ENCODE measurements at places on chromosomes 5 and 9.

- no peak for DNase-seq
Measured at GRCh38 chr5:5637173-5637572, 214.7 kb downstream of the ICE1 start.

DNA sequence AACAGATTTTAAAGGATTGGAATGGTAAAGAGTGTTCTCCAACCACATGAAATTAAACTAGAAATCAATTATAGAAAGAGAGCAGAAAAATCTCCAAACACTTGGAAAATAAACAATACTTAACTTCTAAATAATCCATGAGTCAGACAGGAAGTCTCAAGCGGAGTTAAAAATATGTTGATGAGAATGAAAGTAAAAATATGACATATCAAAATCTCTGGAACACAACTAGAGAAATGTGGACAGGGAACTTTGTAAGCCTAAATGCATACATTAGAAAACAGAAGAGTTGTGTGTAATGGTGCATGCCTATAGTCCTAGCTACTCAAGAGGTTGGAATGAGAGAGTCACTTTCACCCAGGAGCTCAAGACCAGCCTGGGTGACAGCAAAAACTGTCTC is 47.9 kb upstream of the ZNF618 start:
- no peak for DNase-seq

DNA sequence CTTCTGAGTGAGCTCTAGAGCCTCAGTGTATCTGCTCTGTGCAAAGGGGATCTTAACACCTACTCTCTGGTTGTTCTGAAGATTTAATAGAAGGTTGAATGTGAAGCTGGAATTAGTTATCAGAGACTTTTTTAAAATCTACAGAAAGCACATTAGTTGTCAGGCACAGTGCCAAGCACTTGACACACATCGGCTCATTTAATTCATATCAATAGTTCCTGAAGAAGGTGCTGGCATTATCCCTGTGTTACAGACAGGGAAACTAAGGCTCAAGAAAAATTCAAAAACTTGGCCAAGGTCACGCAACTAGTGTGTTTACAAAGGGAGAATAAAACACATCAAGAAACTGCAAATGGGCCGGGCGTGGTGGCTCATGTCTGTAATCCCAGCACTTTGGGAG is 80.2 kb downstream of the FGF18 start:
- DNase-seq: no peak

DNA sequence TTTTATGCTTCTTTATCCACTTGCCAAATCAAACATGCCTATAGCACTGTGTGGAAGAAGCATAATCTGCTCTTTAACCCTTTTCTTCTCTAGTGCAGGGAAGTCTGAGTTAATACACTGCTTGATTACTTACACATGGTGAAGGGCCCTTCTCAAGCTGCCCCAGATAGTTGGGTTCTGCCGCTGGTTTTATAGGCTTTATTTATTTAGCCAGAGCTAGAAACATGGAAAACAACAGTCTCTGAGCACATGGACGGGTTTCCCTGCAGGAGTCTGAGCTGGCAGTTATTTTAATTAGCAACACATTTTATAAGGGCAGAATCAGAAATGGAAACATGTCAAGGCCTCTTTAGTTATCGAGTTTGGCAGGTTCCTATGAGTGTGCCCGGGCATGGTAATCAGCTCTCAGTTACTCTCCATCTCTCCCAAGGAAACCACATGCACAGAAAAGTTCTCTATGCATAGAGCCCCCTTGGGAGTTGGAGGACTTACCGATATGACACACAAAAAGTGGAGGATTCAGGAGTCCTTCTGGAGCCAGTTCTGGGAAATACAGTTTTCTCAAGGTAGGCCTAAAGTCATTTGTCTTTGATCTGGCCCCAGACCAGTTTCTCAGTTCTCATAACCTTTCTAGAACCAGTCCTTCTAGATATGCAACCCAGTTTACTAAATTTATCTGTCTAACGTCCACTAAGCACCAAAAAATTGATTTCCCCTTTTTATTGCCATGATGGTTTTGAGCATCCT is 564.8 kb downstream of the ACTL7B start:
- no peak for DNase-seq

- DNase-seq: no peak
Measured at GRCh38 chr5:140800816-140801493, at the start of gene PCDHA3. PCDHA3 (plus strand) TSS chr5:140801057.

DNA sequence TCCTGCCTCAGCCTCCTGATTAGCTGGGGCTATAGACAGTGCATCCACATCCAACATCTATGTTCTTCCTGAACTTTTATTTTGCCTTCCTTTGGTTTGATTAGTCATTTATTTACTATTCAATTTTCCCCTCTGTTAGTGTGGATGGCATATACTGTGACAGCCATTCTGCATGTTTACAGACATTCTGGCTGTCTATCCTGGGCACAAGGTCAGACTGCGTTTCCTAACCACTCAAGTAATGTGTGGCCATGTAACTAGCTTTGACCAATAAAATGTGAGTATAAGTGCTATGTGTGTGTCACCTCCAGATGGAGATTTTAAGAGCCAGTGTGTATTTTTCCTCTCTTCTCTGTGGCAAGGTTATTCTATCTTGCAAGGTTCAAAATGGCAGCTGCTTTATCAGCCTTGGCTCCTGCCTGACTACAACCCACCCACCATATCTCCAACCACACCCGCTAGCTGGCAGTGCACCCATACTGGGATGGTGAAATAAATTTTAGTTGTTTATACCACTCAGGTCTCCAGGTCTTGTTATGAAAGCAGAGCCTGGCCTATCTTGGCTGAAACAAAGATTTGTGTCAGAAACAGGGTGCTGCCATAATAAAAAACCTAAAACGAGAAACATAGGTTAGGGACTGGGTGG is 32.2 kb downstream of the PDE6A start:
- no peak for DNase-seq

DNA sequence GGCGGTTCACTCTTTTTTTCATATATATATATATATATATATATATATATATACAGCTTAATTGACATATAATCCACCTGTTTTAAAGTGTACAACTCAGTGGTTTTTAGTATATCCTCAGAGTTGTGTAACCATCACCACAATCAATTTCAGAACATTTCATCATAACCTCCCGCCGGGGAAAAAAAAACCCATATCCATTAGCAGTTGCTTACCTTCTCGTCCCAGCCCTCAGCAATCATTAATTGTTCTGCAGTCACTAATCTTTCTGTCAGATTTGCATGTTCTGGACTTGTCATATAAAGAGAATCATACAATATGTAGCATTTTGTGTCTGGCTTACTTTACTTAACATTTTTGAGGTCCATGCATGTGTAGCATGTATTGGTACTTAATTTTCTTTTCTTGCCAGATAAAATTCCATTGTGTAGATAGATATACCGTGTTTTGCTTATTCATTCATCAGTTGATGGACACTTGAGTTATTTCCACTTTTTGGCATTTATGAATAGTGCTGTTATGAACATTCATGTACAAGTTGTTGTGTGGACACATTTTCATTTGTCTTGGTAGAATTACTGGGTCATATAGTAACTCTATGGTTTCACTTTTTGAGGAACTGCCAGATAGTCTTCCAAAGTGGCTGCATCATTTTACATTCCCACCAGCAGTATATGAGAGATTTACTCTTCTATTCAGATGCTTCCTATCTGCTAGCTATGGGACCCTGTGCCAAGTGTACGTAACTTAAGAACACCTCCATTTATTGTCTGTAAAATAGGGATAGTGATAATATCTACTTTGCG is 3.5 kb upstream of the RNF145 start:
- no peak for DNase-seq

GRCh38 chr5:142841511-142842265 is 71.5 kb downstream of the ARHGAP26 start:
- DNase-seq: peak; percentile 77

DNA sequence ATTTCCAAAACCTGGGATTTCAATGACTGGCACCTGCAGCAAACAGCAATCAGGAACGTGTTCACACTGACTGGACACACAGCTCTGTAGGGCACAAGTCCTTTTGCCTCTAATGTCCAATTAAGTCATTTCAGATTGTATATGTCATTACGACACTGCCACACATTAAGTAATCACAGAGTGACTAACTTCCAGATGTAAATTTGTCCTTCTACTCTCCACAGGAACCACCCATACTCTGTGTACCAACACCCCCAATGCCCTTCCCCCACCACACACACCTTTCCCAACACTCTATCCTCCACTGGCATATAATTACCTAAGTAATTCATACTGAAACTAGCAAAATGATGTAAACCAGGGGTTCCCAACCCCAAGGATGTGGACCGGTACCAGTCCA is 30.5 kb downstream of the LARS1 start:
- DNase-seq: no peak

GRCh38 chr5:59093329-59093728 is 510.5 kb downstream of the RAB3C start:
- no peak for DNase-seq

DNA sequence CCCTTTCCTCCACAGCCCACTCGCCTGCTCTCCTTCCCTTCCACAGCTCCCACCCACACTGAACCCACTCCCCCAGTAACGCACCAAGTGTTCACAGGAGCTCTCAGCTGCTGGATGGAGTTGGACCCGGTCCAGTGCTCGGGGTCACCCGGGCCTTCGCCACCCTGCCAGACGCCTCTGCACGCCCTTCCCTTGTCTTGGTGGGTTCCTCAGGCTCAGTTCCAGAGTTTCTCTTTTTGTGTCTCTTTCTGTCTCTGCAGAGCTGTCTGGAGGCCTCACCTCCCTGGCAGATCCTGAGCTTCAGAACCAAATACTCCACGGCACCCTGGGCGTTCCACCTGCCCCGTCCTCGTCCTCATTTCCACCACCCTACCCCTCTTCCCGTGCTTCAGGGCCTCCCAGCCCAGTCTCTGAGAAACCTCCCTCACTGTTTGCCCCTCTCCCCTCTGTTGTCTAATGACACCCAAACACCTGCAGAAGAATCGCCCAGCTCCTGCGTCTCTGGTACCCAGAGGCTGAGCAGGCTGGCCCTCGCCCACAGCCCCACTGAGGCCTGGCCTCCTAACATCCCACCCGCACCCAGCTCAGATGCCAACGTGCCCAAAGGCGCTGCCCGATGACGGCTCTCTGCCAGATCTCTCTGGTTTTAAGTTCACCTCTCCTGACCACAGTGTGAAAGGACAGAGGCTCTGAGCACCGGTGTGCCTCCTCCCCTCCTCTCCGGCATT is 74.3 kb downstream of the COL23A1 start:
- DNase-seq: peak; percentile 24
